WTC11 (cell line): ENCODE measurements at places on chromosomes 13 and 19. TPM values are rescaled to one million over a fixed set of nuclear protein-coding genes. Genes with fewer than 3 reads are reported as not detected.

Gene PEG3
- total RNA-seq = 0.27 to 0.83 TPM (median 0.32 TPM) in 3 replicates

GRCh38 chr13:51995677-51996551 is 15.3 kb downstream of the ATP7B start:
- DNase-seq = no peak

DNA sequence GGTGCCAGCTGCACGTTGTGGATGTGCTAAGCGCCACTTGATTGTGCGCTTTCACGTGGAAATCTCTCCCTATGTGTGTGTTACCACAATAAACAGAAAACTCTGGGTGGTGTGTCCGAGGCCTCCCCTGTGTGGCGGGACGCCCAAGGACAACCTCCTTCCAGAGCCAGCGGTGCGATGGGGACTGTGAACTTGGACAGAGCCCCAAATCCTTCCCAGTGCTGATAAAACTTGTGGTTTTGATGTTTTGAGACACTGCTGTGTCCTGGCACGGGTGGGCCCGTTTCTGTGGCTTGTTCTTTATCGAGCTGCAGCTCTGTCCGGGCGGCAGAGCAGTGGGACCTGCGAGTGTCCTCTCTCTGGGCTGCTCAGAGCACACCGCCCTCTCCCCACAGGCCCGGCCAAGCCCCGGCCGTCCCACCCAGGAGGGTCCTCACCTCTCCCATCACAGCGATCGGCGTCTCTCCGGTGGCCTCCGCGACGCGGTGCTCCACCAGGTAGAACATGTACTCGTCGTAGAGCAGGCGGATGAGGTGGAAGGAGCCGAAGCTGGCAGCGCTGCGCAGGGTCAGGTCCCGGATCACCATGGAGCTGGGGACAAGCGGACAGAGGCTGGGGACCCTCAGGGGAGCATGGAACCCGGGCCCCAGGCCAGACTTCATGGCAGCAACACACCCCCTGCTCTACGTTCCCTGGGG is 18.8 kb upstream of the RANBP3 start:
- no peak for DNase-seq

GRCh38 chr13:28477709-28477973 is 17.3 kb downstream of the FLT1 start:
- DNase-seq = no peak

Gene ZNF763
- total RNA-seq = 2.4 to 3.1 TPM (median 2.9 TPM) in 3 replicates

Gene TEX26
- total RNA-seq = not detected in 3 replicates

- no peak for DNase-seq
These were observed 46.0 kb downstream of the PTPRS start for GRCh38 chr19:5294403-5295160.

DNA sequence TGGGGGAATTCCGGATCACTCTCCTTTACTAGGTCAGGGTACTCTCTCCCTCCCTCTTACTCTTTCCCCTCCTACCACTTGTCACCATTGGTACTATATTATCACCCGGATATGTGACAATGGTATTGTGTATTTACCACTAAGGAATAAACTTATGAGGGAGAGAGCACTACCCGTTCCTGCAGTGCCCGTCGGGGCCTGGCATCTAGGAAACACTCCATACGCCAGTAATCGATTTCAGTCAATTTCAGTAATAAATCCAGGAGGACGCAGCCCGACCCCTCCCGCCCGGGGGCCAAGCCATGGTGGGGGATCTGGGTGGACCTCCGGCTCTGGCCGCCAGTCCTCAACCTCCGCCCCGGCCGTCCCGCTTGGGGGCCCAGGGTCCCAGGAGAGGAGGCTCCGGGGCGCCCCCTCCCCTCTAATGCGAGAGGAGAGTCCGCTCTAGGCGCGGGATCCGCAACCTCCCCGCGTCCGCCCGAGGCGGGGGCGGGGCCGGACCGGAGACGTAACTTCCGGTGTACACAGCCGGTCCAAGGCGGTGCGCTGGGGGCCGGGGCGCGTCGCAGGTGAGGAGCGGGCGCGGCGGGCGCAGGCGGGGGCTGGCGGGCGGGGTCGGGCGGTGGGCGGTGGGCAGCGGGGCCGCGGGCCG is at the start of gene GARRE1:
Gene GARRE1 (plus strand): TSS at position 509 of the 652 bp plus-strand sequence. CDS start 45,920 bp downstream, outside the sequence.
- peak; percentile 95 for DNase-seq

Gene GPATCH1
- 8.6 to 10.7 TPM (median 9.3 TPM) in 3 replicates for total RNA-seq

Gene MISP3
- total RNA-seq = 2.4 to 3.4 TPM (median 3.2 TPM) in 3 replicates

Gene COPE
- 224 to 240 TPM (median 228 TPM) in 3 replicates for total RNA-seq

DNA sequence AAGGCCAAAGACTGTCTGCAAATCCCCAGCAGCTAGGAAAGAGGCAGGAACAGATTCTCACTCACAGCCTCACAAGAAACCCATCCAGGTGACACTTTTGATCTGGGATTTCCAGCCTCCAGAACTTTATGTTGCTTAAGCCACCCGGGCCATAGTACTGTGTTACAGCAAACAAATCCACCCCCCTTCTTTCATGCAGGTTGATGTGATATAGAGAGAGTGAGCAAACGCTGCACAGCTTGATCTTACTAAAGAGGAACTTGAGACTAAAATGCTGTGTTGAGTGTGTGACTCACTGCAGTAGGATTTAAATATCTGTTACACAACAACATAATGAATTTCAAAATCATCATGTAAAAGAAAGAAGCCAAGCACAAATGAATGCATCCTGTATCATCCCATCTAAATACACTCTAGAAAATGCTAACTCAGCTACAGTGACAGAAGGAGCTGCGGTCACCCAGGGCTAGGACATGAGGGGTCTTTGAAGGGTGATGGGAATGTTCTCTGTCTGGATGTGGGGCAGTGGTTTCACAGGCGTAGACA is 32.2 kb downstream of the RCBTB2 start:
- DNase-seq = no peak

- DNase-seq = no peak
These were observed 31.0 kb downstream of the KLF12 start for GRCh38 chr13:74103196-74103595.
